Ureter (tissue), 1 donor: ENCODE measurements at places on chromosomes 5 and 9.

DNA sequence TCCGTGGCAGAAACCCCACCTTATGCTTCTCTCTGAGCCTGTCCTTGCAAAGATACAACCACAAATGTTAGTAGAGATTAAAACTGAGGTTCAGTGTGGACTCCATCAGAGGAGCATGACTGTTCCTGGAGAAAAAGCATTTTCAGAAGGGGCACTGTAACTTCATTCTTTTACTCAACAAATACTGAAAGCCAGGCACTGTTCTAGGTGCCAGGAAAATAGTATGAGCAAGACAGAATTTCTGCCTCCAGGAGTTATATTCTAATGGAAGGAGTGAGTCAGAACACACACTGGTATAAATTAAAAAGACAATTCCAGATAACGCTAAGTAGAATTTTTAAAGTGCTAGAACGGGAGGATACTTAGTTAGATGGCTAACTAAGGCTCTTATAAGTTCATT is 251.4 kb upstream of the GAS1 start:
- no peak for DNase-seq

GRCh38 chr9:90680534-90680933 is 37.9 kb upstream of the DIRAS2 start:
- DNase-seq: no peak

GRCh38 chr9:130186051-130186450 is 13.8 kb downstream of the NCS1 start:
- no peak for DNase-seq

DNA sequence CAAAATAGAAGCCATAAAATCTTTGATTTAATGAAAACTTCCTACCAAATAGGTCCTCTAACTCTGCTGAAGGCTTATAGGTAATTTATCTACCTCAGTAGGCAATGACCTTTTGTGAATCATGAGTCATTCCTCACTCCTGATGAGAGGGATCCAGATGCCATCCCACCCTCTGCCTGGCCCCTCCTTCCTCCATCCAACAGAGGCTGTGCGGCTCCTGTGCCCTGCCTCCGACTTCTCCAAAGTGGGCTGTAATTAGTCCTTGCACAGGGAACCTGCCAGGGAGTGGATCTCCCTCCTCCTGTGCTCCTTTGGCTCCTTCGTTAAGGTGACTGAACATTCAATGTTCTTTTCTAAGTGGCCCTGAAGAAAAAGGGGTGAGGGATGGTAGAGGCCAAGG is 213.9 kb upstream of the TBCA start:
- no peak for DNase-seq

DNA sequence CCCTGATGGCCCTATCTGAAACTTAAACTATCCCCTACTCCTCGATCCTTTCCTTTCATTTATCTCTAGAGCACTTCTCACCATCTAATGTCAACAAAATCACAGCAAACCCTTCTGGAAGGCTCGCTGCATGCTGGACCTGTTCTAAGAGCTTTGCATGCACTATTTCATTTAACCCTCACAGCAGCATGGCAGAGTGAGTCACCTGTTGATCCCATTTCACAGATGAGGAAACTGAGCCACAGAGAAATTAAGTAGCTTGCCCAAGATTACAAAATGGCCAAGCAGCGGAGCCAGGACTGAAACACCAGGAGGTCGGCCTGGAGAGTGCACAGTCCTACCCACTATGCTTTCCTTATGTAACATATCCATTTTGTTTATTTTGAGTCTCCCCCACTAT is 93.1 kb downstream of the ZNF622 start:
- DNase-seq: no peak

GRCh38 chr5:89213573-89213972 is 330.6 kb upstream of the MEF2C start:
- no peak for DNase-seq

DNA sequence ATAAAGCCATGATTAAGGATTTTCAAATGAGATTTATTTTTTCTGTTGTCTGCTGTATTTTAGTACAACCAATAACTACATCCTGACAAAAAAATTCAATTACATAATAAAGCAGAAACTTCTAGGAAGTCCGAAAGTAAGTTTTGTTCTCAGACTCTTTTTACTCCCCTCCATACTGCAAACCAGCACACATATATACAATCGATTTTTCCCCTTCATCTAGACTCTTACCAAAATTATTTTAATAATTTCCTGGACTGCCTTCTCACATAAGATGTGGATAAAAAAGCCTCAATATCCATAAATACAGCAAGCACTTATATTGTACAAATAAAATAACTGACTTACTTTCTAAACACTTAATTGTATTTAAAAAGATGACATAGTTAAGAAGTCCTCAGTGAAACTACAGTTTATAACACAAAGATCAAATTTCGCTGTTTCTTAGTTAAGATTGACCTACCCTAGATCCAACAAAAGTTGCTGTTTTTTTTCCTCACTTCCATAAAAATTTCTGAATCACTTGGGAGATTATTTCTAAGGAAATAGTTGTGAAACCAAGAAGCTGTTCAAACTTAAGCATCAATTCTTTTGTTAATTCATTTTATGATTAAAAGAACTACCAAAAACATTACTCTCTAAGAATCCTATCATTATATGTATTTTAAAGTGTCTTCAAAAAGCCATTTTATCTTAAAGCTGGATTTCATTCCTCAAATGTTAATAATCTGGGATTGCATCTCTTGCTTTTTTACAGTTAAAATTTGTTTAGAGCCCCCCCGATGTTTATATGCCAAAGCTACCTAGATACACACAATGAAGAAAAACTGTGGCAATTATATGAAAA is 74.7 kb upstream of the IFNE start:
- no peak for DNase-seq

GRCh38 chr9:130996676-130997394 is 12.1 kb upstream of the LAMC3 start:
- no peak for DNase-seq

GRCh38 chr5:514673-515072 is 9.6 kb downstream of the SLC9A3 start:
- no peak for DNase-seq

GRCh38 chr9:117763314-117763713 is 59.1 kb downstream of the TLR4 start:
- DNase-seq: no peak

DNA sequence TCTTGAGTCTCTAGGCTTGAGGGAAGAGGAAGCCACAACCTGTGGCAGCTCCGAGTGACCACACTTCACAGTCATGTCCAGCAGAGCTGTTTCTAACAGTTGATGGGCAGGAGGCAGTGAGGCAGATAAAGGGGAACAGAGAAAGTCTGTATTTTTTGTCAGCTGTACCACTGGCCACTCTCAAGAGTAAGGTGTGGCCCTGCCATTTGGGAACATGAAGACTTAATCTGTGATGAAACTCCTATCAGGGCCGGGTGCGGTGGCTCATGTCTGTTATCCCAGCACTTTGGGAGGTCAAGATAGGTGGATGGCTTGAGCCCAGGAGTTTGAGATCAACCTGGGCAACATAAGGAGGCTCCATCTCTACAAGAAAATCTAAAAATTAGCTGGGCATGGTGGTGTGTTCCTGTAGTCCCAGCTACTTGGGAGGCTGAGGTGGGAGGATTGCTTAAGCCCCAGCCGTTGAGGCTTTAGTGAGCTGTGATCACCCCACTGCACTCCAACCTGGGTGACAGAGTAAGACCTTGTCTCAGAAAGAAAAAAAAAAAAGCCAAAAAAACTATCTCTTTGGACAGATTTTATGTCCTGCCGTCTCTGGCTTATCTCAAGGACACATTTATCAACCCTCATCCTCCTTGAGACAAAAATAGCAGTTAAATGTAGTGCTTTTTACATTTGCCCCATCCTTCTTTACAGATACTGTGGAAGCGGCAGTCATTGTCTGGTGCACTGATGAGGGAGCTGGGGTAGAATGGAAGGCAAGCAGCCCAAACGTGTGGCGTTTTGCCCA is 11.9 kb upstream of the COL15A1 start:
- DNase-seq: no peak

DNA sequence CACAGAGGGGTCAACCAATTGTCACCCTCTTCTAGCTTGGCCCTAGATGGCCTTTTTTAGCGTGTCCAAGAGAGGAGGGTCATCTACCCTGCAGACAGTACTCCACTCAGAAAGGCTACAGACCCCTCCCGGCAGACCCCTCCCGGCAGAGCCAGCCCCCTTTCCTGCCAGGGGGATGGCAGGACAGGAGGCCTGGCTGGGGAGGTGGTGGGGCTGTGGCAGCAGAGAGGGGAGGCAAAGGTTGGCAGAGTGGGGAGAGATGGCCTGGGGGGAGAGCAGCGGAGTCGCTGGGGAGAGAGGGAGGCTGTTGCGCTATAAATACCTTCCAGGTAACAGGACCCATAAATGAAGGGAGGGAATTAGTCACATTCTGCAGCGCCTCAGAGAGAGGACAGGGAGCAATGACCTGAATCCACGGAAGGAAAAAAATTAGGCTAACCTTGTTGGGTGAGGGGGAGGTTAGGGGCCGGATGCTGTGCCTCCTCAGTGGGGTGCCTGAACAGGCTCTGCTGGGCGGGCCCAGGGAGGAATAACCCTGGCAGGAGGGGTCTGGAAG is 32.9 kb upstream of the PSD2 start:
- no peak for DNase-seq

GRCh38 chr5:151720215-151720614 is 33.5 kb upstream of the SPARC start:
- DNase-seq: no peak
